ENCODE measurements at places on chromosomes 7 and 10.

GRCh38 chr7:139936760-139937310 lies 107.8 kb downstream of the TBXAS1 start:
- peak; percentile 63 for DNase-seq

GRCh38 chr7:100467638-100468373 lies 3.7 kb upstream of the SPACDR start:
- DNase-seq, result no peak

GRCh38 chr7:151379534-151380198 lies 30.2 kb downstream of the WDR86 start:
- DNase-seq, result no peak

DNA sequence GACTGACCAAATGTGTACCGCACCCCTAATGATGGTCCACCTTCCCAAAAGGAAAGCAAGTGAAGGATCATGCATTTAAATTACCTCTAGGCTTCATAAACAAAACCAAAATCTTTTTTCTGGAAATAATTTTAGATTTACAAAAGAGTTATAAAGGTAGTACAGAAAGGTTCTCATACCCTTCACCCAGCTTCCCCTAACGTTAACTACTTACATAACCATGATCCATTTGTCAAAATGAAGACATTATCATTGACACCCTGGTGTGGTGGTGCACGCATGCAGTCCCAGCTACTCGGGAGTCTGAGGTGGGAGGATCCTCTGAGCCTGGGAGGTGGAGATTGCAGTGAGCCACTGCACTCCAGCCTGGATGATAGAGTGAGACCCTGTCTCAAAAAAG lies 75.1 kb upstream of the TCF7L2 start:
- no peak for DNase-seq

- no peak for DNase-seq
These were observed 40.7 kb downstream of the ZCCHC24 start for GRCh38 chr10:79404690-79405131.

DNA sequence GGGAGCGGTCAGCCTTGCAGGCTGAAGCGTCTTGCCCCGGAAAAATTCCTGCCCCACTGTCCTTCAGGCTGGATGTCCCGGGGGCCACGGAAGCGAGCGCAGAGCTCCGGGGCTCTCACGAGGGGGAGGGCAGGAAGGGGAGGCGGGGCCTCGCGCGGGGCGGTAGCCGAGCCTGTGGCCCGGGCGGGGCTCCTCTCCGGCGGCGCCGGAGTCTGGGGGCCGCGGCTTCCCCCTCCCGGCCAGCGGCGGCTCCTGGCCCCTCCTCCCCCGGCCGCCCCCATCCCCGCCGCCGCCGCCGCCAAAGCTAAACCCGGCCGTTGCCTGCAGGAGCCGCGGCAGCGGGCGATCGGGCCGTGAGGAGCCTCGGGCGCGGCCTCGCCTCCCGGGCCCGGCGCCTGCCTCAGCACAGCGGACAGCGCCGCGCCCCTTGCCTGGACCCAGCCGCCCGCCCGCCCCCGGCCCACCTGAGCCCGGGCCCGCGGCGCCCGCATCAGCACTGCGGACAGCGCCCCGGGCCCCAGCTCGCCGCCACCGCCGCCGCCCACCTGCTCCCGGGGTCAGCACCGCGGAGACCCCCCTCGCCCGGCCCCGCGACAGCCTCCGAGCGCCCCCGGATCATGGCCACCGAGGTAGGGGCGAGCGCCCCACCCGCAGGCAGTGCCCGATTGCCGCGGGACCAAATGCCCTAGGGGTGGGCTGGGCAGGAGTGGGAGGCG lies at the start of gene GOLGA7B:
Gene GOLGA7B (plus strand): TSS at position 157 of the 716 bp plus-strand sequence. CDS start 461 bp downstream, at position 618.
- DNase-seq, result no peak

- DNase-seq, result no peak
These were observed 287.4 kb upstream of the SEMA3C start for GRCh38 chr7:81206217-81206616.

DNA sequence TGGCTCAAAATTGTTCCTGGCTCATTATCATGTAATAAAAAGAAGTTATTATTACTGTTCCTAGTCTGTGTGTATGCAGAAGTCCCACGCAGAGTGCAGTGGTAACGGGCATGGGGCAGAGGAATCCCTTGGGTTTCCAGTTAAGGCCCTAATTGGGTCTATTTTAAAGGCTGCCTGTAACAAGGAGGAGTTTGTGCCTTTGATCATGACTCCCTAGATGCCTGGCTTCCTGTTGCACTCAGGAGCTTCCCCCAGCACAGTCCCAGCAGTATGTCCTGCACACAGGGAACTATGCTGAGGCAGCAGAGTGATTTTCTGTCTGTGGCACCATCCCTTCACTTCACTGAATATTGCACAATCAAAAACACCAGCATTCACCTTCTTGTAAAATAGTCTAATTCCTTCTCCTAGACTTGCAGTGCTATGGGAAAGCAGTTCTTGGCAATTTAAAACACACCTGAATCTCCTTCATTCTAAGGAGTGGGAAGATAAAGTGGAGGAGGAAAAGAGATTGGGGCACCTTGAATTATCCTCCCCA lies 22.9 kb downstream of the SORCS1 start:
- DNase-seq, result no peak

DNA sequence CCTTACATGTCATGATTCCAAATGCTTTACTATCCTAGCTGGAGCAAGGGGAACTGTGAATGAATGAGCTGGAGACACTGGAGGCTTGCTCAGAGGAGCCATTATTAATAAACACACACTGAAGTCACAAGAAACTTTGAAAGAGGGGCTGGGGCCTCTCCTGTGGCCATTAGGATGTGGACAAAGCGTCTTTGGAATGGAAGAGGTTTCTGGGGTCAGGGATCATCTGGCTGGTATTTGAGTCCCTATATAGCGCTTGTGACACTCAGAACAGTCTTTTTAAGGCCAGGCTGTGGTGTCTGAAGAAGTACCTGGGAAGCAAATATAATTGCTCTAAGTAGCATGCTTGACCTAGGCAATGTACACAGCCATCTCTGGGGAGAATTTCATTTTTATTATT lies 193.0 kb downstream of the JCAD start:
- DNase-seq, result no peak

- no peak for DNase-seq
These were observed 322.7 kb downstream of the CRPPA start for GRCh38 chr7:16098585-16099179.

- DNase-seq, result no peak
These were observed 329.2 kb upstream of the ZMIZ1 start for GRCh38 chr10:78739444-78740053.

- no peak for DNase-seq
These were observed 1274.0 kb upstream of the CELF2 start for GRCh38 chr10:9743639-9744038.

GRCh38 chr10:93126483-93127052 lies 52.9 kb downstream of the CYP26A1 start:
- no peak for DNase-seq

DNA sequence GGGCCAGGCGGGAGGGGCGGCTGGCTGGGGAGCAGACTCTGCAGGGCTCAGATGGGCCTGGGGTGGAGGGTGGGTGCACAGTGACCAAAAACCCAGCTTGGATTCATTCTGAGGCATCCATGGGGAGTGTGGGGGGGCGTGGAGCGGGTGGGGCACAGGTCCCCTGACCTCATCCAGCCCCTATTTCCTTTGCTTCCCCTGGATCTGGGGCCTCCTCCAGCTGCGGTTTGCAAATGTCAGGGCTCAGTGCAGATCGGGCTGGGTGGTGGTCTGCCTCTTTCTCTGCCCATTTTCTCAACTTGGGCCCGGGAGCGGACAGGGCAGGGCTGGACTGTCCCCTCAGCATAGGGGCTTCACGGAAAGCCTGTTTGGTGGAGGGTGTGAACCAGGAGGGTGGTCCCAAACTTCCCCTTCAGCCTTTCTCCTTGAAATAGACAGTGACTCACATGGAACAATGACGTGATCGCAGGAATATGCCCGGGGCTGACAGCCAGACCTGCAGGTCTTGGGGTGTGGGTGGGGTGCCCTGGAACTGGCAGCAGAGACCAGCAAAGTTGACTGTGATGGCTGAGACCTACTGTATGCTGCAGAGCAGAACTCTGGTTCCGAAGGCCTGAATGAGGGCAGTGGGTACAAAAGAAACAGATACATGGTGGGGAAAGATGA lies 72.9 kb upstream of the PODXL start:
- DNase-seq, result no peak

DNA sequence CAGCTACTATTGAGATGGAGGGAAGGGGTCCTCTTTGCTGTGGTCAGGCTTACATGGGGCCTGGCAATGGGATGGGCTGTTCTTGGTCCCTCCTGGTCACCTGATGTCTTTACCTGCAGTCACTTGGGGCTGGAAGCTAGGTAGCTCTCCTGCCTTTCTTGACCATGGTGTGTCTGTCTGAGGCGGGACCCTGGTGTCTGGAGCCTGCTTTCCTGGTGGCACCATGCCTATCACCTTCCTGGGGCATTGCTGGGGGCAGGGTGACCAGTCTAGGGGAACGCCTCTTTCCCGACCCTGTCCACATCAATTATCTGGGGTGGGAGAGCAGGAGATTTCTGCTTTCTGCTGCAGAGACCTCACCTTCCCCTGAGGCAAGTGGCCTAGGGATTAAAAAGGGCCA lies 55.6 kb downstream of the ARHGAP22 start:
- DNase-seq, result no peak

DNA sequence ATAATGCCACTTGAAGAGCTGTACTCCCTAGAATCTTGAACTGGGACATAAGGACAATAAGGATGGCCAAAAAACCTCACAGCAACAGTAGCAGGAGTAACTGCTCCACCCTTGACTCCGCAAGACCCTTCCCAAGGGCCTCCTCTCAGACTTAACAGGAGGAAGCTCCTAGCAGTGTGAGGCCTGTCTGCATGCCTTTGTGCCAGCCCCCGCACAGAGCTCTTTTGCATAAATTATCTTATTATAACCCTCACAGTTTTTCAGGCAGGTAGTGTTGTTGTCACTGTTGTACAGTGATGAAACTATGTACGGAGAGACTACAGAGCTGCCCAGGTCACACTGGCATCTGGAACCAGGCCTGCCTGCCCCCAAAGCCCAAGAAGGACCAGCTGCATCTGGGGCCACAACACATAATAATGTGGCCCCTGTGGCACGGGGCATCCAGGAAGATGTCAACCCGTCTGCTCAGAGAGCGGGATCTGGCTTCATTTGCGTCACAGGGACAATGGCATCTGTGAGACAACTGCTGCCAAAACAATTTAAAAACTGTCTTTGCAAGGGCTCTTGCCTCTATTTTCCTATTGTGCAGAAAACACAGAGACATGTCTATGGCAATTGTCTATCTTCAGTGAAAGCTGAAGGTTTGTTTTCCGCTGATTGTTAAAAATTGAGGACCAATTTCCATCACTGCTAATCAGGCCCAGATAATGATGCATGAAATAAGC lies 249.3 kb upstream of the GRB10 start:
- no peak for DNase-seq

- no peak for DNase-seq
These were observed 212.8 kb upstream of the PODXL start for GRCh38 chr7:131769241-131769640.

- DNase-seq, result no peak
These were observed 148.6 kb downstream of the SUGCT start for GRCh38 chr7:40283391-40283790.

- no peak for DNase-seq
These were observed 1053.2 kb downstream of the REEP3 start for GRCh38 chr10:64574371-64574770.

- DNase-seq, result no peak
These were observed 708.1 kb upstream of the PCDH15 start for GRCh38 chr10:55509168-55509567.

GRCh38 chr7:131042269-131043160 lies 285.2 kb upstream of the MKLN1 start:
- DNase-seq, result no peak

DNA sequence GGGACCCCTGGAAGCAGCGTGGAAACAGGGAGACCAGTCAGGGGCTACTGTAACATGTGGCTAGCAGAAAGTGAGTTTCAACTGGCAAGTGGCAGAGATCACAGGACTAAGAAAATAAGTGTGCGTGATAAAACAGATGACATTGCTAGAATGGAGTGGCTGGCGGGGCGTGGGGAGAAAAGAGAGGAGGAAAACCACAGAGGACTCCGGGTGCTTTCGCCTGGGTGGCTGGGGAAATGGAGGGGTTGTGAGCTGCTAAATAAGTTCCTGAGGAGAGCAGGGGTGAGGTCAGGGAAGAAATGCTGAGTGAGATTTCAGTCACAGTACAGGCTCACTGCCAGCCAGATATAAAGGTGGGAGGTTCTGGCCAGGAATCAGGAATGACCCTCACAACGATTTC lies 166.9 kb downstream of the MYOF start:
- DNase-seq, result no peak

DNA sequence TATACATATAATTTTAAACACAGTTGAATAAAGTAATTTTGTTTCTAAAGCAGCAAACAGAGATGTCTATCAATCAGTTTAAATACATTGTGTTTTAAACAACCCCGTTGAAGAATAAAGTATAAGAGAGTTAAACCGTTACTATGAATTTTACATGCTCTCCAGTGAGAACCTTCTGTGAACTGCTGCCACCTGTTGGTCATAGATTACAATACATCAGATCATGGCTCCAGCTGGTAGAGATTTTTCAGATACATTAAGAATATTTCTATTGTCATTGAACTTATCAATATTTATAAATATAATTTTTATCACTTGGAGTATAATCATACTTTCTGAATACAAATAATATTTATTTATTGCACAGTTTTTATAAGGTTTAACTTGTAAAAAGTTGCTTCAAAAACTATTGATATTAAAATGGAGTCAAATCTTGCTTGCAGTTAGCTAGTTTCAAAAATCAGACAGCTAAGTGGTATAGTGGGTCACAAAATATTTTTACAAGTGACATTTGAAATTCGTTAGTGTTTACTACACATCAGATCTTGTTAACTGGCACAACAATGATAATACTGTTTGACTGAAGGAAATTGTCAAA lies 561.2 kb upstream of the PHF14 start:
- DNase-seq, result peak; percentile 2

GRCh38 chr10:62636825-62637248 lies 167.7 kb upstream of the ADO start:
- no peak for DNase-seq

DNA sequence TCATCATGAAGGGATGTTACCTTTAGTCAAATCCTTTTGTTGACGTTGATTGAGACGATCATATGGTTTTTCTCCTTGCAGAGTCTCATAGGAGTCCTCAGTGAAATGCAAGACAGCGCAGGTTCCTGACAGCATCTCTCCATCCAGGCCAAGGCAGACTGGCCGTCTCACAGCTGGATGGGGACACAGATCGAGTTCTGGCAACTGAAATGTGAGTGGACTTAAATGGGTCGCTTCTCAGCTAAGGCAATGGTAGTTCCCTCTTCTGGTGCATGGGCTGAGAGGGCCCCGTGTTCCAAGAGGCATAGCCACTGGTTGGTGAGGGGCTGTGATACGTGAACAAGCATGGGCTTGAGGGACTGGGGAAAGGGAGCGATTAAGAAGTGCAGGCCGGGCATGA lies 99.3 kb upstream of the CPXM2 start:
- no peak for DNase-seq

GRCh38 chr10:28711041-28711440 lies 33.7 kb downstream of the BAMBI start:
- no peak for DNase-seq

- DNase-seq, result no peak
These were observed 12.1 kb downstream of the CRYGN start for GRCh38 chr7:151427705-151428377.

GRCh38 chr7:81482600-81483186 lies 287.2 kb downstream of the HGF start:
- DNase-seq, result peak; percentile 39
